Astrocyte of the hippocampus (primary cell): ENCODE measurements at places on chromosomes 13 and 19.
A peak's percentile ranks its signal among the peaks of the same experiment; 100 is the strongest.

DNA sequence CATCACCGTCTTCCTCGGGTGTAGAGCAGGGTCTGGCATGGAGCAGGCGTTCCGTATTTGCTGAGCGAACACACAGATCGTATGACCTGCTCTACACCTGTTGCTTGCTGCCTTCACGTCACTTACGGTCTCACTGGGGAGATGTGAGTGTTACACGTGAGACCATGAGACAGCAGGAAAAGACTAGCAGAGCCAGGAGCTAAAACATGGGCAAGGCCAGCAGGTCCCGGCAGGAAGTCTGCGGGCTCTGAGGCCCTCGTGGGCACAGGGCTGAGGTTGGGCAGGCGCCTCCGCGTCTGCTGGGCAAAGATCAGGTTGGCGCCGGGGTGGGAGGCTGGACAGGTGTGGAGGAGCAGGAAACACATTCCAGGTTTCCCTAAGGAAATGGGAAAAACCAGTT lies 19.7 kb upstream of the GTF3A start:
- DNase-seq = no peak

DNA sequence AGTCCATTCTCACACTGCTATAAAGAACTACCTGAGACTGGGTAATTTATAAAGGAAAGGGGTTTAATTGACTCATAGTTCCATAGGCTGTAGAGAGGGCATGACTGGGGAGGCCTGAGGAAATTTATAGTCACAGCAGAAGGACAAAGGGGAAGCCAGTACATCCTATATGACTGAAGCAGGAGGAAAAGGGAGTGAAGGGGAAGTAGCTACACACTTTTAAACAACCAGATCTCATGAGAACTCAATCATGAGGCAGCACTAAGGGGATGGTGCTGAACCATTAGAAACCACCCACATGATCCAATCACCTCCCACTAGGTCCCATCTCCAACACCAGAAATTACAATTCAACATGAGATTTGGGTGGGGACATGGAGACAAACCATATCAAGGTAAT lies 209.1 kb downstream of the DIAPH3 start:
- DNase-seq = no peak

DNA sequence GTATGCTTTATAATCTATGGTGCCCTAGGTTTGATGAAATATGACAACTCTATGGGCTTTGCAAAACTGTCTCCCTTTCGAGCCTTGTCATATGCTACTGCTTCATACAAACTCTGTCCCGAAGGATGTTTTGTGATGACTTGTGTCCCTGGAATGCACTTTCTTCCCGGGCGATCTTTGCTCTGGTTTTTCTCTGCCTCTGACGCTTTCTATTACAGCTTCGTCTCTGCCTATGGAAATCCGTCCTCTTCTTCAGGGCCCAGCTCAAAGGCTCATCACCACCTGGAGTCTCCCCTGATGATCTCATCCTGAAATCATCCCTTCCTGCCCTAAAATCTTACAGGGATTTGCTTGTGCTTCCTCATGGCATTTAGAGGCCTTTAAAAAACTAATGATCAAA lies 191.5 kb upstream of the KL start:
- peak; percentile 87 for DNase-seq

GRCh38 chr13:41639955-41640780 lies 182.8 kb downstream of the RGCC start:
- no peak for DNase-seq

GRCh38 chr13:46339035-46339666 lies 47.9 kb downstream of the RUBCNL start:
- peak; percentile 89 for DNase-seq

DNA sequence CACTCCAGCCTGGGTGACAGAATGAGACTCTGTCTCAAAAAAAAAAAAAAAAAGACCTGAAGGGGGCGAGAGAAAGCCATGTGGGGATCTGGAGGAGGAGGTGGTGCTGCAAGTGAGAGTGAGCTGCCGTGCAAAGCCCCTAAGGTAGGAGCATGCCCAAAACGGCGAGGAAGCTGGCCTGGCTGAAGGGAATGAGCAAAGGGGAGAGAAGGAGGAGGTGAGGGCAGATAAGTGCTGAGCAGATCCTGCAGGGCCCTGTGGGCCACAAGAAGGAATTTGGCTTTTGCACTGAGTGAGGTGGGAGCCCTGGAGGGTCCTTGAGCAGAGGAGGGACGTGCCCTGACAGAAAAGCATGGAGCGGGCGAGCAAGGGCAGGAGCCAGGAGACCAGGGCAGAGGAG lies 19.4 kb upstream of the ADGRE5 start:
- DNase-seq = no peak

DNA sequence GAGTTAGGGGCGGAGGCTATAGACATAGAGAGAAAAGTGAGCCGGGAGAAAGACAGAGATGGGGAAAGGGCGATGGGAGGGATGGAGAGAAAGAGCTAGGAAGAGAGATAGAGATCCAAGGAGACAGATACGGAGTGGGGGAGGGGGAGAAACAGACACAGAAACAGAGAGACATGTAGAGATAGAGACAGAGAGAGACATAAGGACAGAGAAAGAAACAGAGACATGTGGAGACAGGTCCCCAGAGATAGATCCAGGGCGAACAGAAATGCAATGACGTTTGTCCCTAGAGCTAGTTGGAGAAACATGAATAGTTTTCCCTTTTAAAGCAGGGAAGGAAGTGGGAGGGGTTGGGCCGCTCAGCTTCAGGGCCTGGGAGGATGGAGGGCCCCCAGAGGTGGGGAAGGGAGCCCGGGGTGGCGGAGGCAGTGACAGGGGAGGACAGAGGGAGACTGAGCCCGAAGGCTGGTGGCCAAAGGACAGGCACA lies 4.6 kb downstream of the PPP1R14A start:
- peak; percentile 49 for DNase-seq

GRCh38 chr13:35780613-35781012 lies 304.1 kb upstream of the MAB21L1 start:
- no peak for DNase-seq

DNA sequence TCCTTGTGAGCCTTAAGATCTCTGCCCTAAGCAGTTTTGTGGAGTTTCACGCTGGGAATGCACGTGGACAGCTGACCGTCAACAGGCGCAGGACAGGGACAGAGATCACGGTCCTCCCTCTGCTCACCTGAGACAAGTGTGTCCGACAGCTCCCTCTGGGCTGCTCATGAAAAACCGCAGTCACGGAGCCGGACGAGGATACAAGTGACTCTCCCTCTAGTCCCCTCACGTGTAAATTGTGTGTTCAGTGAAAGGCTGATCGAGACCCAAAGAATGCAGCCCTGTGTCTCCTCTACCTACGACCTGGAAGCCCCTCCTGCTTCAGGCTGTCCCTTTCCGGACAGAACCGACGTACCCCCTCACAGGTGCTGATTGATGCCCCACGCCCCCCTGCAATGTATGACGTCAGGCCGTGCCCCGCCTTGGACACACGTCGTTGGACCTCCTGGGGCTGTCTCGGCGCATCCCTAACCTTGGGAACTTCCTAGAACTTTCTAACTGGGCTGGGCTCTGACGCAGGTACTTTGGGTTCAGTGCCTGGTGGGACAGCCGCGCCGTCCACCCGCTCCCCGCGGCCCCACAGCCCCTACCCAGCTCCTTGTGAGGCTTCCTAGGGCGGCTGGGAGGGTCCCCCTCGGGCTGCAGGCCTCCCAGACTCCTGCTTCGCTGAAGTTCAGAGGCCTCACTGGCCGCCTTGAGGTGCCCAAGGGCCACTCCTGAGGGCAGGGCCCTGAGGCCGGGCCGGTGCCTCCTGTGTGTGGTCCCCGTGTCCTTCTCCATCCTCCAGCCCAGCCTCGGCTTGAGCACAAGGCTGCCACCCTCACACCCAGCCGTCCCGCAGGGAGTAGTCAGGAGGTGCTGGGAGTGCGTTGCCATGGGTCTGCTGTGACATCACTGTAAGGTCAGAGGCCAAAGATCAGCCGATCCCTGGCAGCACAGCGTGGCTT lies at the start of gene C13orf46:
Gene C13orf46 (minus strand): TSS at position 859 of the 947 bp plus-strand sequence. CDS start 79 bp downstream, at position 780.
- DNase-seq = no peak

DNA sequence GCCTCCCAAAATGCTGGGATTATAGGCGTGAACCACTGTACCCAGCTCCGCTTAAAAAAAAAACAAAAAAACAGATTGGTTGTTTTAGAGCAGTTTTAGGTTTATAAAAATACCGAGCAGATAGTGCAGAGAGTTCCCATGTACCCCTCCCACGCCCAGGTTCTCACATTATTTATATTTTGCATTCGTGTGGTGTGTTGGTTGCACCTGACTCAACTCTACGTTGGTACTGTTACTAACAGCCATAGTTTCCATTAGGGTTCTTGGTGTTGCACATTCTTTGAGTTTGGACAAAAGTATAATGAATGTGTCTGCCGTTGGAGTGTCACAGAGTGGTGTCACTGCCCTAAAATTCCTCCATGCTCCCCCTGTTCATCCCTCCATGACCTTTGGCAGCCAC lies 29.1 kb downstream of the MYO9B start:
- DNase-seq = no peak

DNA sequence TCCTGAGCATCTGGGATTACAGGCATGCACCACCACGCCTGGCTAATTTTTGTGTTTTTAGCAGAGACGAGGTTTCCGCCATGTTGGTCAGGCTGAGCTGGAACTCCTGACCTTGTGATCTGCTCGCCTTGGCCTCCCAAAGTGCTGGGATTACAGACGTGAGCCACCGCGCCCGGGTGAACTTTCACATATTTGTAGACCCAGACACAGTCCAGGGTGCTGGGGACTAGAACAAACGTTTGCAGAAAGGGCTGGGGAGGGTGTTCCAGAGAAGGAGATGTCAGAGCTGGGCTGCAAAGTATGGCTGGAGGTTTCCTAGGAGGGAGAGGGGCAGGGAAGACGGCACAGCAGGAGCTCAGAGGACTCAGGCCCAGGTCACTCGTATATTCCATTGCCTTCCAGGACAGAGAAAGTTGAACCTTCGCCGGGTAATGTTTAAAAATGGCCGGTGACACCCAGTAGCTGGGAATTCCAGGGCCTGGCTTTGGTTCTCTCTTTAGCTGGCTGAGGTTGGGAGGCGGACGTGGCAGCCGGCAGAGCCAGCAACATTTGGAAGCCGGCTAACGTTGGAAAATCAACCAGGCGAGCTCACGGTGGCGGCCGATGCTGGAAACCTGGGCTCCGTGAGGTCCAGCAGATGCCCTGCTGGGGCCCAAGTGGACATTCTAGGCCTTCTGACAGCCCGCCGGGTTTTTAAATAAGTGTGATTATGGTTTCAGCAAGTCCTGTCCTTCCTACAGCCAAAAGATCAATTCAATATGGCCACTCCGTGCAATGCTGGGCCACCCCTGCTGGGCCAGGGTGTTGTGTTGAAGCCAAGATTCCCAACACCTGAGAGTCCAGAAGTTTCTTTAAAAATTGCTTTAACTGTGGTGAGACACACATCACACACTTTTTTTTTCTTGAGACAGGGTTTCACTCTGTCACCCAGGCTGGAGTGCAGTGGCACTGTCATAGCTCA lies 41.5 kb downstream of the NFIC start:
- peak; percentile 83 for DNase-seq

DNA sequence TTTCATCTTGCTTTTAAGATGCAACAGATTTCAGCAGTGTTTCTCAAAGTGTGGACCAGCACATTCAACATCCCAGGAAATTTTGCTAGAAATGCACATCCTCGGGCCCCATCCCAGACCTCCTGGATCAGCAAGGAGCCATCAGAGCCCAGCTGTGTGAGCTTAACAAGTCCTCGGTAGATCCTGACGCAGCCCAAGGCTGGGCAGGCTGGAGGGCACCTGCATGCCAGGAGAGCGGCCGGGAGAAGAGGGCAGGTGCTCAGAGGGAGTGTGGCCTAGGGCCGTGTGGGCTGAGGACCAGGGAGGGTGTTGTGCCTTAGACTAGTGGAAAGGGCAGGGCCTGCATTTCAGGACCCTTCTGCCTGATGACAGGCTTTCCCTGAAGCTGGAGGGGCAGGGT lies 2.2 kb upstream of the MCF2L start:
- no peak for DNase-seq

GRCh38 chr19:5392486-5392885 lies 51.9 kb upstream of the PTPRS start:
- DNase-seq = no peak

DNA sequence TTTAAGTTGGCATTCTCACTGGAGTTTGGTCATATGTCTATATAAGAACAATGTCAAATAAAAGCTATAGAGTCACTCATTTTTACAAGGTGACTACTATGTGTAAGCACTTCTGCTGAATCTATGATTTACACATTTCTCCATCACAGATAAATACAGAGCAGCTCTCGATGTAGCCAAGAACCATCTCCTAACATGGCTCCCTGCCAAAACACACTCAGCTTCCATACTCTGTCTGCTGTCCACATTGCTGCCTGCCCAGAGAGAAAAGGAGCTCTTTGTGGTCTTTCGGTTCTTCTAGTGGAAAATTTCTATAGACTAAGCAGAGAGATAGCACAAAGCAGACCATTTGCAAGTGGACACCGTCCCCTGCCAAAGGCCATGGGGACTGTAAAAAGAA lies 190.9 kb upstream of the KLF12 start:
- DNase-seq = peak; percentile 71

DNA sequence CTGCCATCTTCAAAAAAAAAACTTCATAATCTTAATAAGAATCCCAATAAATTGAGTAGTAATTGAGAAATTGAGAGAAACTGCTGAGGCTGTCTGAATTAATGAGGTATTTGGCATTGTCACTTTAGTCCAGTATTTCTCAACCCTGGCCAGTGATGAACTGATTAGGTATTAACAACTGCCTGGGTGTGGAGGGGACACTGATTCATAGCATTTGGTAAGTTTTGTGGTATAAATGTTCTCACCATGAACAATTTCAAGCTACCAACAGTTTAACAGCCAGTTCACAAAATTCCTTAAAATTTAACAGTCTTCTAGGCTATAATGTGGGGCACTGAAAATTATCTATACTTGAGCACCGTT lies 18.3 kb downstream of the GPC6 start:
- DNase-seq = peak; percentile 65

DNA sequence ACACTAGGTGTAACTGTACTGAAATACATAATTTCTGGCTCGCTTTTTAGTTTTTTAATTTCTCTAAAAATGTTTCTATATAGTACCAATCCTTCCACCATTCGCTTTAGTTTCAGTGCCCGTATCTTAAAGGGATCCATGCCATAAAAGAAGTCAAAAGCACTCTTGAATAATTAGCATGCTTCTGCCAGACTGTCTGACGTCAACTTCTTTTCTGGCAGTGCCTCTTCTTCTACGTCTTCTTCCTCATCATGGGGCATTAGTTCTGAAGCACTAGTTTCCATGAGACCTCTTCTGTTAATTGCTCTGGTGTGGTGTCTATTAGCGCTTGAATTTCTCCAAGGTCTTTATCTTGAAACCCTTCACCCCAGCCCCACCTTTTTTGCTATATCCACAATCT lies 93.8 kb upstream of the DOCK9 start:
- no peak for DNase-seq

GRCh38 chr19:1482361-1483130 lies 3.5 kb upstream of the C19orf25 start:
- no peak for DNase-seq

GRCh38 chr13:23856008-23856750 lies 33.0 kb downstream of the MIPEP start:
- peak; percentile 49 for DNase-seq

- no peak for DNase-seq
Measured at GRCh38 chr13:29573190-29573589, 22.3 kb downstream of the SLC7A1 start.

GRCh38 chr13:42066542-42066941 lies 18.1 kb downstream of the DGKH start:
- peak; percentile 34 for DNase-seq
